Substantia nigra (tissue), 51 donors: ENCODE measurements at places on chromosomes 3 and 15.
A peak's percentile ranks its signal among the peaks of the same experiment; 100 is the strongest.

- DNase-seq, result no peak
Observed at GRCh38 chr3:42635111-42635510, 18.4 kb upstream of the ZBTB47 start.

DNA sequence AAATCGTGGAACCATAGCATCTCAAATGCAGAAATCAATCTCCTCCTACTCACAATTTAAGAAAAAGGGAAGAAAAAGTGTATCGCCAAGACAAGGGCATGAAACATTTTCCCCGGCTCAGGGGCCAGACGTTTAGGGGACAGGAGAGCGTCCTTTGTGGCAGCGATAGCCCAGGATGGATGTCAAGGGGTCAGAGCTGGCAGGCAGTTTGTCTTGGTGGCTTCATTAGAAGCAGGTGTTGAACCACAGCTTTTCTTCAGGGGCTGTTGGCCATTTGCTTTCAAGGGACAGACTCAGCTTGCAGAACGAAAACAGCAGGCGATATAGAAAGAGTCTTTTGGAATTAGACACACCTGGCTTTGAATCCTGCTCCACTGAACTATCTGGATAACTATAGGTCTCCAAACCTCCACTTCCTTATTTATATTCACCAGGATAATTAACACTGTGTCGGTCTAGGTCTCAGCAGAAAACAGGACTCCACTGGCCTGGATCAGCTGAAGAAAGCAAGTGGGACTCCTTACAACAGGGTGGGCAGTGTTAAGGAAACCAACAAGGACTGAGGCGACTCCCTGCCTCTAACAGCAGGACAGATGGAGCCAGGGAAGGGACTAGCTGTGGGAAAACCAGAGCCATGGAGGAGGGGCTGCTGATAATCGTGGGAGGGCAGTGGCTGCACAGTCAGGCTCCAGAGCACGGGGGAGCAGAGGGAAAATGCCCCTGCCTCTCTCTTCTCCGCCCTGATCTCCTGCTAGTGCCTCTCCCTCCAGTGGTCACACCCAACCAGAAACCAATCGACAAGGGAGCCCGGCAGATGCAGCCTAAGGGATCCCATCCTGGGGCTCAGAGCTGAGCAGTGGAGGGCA is 123.6 kb downstream of the LIPC start:
- no peak for DNase-seq

- no peak for DNase-seq
Observed at GRCh38 chr15:55530861-55531313, 22.9 kb upstream of the DNAAF4 start.

DNA sequence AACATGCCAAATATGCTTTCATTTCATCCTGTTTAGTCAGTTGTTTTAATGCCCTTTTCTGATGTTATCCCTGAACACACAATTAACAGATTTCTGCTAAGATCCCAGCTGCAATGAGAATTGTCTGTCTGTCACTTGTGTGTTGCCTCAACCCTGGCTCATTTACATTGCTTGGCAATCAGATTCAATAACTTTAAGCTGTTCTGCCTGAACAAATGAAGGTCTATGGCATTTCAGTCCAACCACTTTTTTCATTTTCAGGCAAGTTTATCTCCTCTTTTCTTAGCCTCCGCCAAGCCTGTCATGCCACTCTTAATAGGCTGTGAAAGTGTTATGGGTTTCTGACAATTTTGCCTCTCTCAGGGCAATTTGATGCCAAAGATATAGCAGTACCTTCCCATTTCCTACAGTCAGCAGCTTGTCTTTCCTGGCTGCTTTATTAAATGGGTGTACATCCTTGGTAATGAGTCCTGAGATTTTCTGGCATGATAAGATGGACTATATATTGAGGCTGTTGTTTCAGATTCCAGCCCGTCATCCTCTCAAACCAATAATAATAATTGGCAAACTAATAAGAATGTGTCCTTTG is 68.7 kb upstream of the ADAMTS9 start:
- DNase-seq, result no peak

- DNase-seq, result no peak
Observed at GRCh38 chr3:70818145-70818544, 505.7 kb upstream of the MDFIC2 start.

DNA sequence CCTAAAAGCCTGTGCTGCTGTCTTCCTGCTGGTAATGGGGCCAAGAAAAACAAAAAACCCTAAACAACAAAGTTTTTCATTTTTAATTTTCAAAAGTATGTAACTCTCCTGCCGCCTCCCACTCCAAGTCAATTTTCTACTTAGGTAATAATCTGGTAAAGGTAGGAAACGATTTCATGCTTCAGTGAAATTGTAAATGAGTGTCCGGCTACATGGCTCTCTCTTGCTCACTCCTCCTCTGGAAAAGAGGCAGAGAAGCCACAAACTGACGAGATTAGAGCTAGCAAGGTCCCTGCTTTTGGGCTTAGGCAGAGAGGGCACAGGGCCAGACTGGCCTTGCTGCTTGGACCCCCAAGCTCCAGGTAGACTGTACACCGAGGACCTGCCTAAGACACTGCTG is 23.5 kb downstream of the KLHL25 start:
- no peak for DNase-seq

- DNase-seq, result no peak
Observed at GRCh38 chr3:179848711-179849110, 188.0 kb downstream of the PEX5L start.

GRCh38 chr15:43251871-43252250 is 14.9 kb downstream of the TGM5 start:
- no peak for DNase-seq

DNA sequence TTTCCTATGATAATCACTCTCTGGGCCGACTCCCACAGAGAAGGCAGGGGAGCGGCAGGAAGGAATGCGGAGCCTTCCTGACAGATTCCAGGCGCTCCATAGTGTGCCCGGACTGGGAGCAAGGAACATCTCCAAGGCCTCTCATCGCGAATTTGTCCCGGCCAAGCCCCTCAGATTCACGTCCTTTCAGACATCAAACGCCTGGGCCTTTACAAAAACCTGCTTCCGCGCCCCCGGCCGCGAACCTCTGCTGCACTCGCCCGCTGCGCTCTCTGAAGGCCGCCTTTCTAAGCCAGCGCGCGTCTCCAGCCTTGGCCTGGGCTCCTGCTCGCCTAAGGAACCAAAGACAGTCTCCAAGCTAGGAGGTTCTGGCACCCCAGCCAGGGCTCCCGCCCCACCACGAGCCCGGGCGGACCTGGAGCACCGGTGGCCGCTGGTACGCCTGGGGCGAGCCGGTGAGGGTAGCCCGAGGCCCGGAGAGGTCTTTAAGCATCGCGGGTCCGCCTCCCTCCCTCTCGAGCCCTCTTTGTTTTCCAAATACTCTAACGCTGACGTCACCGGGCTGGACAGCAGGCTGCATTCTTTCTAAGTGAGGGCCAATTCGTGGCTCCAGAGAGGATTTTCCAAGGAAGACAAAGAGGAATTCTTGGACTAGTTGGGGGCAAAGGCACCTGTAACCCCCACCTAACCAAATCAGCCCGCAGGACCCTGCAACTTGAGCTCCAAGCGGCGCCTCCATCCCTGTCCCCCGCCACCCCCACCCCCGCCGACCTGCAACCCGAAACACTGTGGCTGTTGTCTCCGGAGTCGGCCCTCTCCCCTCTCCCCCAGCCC is 759 bp downstream of the AMOTL2 start:
- peak; percentile 71 for DNase-seq

GRCh38 chr3:52076896-52077780 is 20.8 kb upstream of the DUSP7 start:
- DNase-seq, result no peak

DNA sequence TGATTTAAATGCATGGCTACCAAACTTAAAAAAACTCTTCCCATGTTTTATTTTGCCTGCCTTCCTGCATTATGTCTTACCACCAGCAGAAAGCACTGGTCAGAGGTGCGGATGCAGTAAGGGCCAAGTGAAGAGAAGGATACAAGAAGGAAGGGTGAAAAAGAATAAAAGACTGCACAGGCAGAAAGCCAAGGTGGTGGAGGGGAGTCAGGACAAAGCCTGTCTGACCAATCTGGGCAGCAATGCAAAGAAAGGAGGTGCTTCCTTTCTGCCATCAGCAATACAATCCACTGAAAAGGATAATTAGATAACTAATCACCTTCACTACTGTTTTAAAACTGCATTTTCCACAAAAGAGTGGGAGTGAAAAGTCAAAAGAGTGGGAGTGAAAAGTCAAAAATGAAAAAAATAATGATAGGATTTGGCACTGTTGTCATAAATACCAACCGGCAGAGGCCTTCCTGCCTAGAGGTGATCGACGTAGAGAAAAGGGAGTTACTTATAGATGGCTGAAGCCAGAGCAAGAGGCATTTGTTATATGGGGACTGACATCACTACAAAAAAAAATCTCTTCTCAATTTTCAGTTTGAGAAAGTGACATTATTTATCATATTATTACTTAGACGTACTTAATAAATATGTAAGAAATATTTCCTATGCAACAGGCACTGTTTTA is 385.3 kb downstream of the TBC1D5 start:
- no peak for DNase-seq

DNA sequence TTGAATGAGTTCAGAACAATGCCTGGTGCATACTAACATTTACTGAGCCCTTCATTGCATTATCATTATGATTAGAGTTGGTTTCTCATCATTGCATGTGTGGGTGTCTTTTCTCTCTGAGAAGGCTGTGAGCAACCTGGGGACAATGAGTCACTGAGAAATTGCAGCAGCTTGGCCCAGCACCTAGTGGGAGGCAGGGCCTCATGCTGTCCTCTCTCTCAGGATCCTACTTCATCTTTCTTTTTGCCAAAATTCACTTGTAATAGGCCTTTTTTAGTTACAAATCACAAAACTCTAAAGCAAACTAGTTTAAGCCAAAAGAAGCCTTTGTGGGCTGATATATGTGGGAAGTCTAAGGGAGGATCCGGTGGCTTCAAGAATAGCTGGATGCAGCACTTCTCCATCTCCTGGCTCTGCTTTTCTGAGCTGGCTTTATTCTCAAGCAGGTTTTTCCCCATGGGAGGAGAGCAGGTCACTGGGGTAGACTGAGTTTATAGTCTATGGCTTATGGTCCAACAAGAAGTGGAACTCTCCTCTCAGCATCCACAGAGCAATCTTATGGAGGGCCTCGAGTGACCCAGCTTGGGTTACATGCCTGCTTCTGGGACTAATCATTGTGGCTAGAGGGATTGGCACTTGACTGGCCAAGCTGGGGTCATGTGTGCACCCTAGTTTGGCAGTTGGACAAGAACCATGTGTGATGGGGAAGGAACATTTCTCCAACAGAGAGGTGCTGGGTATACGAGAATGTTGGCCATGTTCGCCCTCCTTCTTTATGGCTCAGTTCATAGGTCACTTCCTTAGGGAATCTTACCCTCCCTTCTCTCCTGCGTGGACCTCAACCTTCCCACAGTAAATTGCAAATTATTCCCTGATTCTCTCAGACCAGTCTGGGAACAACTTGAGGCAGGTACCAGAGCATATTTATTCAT is 8.7 kb upstream of the CAMK1 start:
- DNase-seq, result no peak

DNA sequence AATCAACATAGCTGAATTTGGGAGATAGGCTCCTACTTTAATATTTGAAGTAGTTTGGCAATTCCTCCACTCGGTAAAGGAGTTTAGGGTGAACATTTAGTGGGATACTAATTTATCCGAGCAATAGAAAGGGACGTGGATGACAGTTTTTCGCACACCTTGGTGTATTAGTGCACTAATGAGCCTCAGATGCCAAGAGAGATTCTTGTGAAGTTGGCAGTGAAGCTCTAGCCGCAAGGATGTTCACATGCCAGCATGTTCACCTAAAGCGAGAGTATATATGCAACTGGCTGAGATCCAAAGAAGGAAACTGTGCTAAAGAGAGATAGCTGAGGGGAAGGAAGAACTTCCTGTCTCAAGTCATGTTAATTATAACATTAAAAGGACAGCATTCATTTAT is 58.5 kb downstream of the TGFBR2 start:
- DNase-seq, result no peak

- DNase-seq, result no peak
Observed at GRCh38 chr3:23837286-23837685, 31.5 kb downstream of the UBE2E1 start.

DNA sequence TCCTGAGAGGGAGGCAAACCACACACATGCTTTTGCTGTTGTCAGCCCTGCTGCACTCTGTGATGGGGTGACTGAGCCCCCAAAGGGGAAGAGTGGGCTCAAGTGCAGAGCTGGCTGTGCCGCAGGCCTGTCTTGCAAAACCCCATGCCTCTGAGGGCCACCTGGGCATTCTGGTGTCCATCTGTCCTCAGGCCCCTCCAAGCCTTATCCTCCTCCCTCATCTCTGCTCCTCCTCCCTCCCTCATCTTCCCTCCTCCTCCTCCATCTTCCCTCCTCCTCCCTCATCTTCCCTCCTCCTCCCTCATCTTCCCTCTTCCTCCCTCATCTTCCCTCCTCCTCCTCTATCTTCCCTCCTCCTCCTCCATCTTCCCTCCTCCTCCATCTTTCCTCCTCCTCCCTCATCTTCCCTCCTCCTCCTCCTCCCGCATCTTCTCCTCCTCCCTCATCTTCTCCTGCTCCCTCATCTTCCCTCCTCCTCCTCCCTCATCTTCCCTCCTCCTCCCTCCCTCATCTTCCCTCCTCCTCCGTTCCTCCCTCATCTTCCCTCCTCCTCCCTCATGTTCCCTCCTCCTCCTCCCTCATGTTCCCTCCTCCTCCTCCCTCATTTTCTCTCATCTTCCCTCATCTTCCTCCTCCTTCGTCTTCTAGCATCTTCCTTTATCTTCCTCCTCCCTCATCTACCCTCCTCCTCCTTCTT is 40.6 kb downstream of the CHDH start:
- DNase-seq, result no peak

GRCh38 chr15:94162939-94163338 is 68.4 kb upstream of the MCTP2 start:
- DNase-seq, result no peak

GRCh38 chr15:60928970-60929369 is 300.1 kb downstream of the RORA start:
- DNase-seq, result no peak

DNA sequence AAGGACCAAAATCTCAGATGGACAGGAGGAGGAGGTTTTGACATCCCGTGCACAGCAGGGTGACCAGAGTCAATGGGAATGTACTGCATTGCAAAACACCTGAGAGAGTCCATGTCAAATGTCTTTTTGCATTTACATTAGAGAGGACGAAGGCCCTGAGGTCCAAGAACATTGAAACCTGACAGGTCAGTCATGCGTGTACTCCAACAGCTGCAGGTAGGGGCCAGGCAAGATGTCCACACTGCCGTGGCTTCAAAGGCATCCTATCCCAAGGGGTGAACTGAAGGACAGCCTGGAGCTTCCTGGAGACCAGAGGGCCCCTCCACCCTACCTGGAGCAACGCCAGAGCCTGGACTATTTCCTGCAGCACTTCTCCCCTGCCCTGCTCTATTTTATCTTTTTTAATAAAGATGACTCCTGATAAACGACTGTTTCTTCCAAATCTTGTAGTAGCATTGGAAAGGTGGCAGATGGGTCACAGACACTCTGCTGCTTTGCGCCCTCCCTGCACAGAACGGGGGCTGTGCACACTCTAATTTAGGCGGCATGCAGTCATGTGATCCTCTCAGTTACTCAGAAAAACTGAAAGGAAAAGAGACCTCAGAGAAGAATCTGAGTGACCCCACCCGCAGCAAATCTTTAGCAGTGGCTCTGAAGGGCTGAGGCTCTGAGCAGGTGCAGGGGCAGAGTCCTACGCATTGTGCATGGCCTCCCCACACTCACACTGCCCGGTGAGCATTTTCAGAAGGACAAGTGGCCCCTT is 68.2 kb downstream of the HMCES start:
- no peak for DNase-seq

- DNase-seq, result no peak
Observed at GRCh38 chr3:196996454-196997265, 28.0 kb upstream of the PIGZ start.
